IPS DF 6.9 (cell line): ENCODE measurements at places on chromosomes 11 and 22.

DNA sequence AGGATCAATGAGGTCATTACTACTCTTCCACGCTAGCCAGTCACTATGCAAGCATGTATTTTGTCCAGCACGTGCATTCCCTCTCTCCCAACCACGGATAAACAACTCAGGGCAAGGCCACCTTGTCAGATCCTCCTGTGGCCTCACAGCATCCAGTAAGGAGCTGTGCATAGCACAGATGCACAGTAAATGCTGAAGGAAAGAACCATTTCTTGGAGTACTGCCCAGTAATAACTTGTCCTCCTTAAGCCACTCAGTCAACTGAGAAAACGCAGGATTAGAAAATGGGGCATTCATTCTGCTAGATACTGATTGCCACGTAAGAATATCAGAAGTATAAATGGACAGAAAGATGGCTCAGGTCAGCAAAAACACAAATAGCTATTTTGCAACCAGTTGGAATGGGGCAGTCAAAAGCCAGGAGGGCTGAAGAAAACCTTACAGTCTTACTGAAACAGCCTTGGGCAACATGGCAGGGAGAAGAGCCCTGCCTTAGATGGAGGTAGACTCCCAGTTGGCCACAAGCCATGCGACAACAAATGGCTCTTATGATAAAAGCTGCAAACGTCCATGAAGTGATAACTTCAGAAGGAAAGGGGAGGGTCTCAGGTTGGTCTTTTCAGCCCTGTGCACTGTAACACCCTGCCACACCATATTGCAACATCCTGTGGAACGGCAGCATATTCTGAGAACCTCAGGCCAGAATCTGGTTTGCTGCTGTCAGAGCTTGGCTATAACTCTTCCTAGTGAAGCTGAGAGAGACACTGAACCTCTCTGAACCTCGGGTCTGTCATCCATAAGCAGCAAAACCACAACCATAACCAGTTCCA lies 23.0 kb downstream of the PC start:
- H3K27me3 ChIP-seq: no peaks in the 10 kb centered on the region
- no peak for DNase-seq
- no peak overlapping the region for H3K27ac ChIP-seq
- H3K4me1 ChIP-seq: 0 out of 2 replicates have a peak, but pooled peaks cover 2% of the 10 kb centered on the region

GRCh38 chr11:78958444-78958843 lies 383.8 kb upstream of the NARS2 start:
- no peak overlapping the region for H3K4me3 ChIP-seq
- no peaks in the 10 kb centered on the region; the same call in 1 of the 2 replicates for H3K4me1 ChIP-seq
- H3K27me3 ChIP-seq: no peaks in the 10 kb centered on the region
- H3K27ac ChIP-seq: no peak overlapping the region

GRCh38 chr11:6926208-6927029 lies at the start of gene ZNF215:
ZNF215 (plus strand) TSS chr11:6926426; CDS start chr11:6932273, 5,847 bp downstream.
- H3K36me3 ChIP-seq: no peaks in the 10 kb centered on the region
- peak within 1 kb of the TSS; percentile 53 for H3K4me3 ChIP-seq
- no peaks in the 10 kb centered on the region for H3K27me3 ChIP-seq
- peak; percentile 61 for DNase-seq
- no peaks in the 10 kb centered on the region; the same call in 1 of the 2 replicates for H3K4me1 ChIP-seq
- no peak within 1 kb of the TSS for H3K27ac ChIP-seq

GRCh38 chr11:62647609-62648005 lies 1.2 kb upstream of the GANAB start:
- peaks cover 15% of the 10 kb centered on the region for H3K36me3 ChIP-seq
- DNase-seq: no peak
- H3K4me1 ChIP-seq: no peaks in the 10 kb centered on the region
- H3K27ac ChIP-seq: no peak overlapping the region
- H3K27me3 ChIP-seq: no peaks in the 10 kb centered on the region

DNA sequence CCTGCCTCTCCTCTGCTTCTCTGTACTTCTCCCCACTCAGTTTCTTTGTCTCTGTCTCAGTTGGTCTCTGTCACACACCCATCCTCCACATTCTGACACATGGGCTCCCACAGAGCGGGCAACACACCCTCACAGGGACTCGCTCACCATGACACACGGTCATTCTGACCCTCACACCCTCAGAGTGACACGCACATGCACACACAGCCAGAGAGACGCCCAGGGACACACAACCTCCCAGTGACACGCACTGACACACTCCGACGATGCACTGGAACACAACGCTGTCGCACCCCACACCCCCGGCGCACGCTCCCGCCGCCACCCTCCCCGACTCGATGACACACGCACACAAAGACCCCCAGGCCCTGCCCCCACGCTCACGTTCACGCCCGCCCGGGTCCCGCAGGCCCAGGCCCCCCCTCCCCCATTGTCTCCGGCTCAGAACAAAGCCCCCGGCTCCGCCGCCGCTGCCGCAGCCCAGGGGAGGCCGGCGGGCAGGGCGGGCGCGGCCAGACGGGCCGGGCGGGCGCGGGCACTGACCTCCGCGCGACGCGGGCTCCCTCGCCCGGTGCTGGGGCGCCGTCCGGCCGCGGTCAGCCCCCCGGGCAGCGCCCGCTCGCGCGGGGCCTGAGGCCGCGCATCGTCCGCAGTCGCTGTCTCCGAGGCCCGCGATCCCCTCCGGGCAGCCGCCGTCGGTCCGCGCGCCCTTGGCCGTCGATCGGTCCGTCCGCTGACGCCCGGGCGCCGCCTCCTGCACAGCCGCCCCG lies 404 bp downstream of the DCHS1 start:
- no peaks in the 10 kb centered on the region; the same call in 1 of the 2 replicates for H3K36me3 ChIP-seq
- peaks cover 12% of the 10 kb centered on the region for H3K27me3 ChIP-seq
- peak overlapping the region; percentile 84 for H3K4me3 ChIP-seq
- peaks cover 4% of the 10 kb centered on the region; the same call in 1 of the 2 replicates for H3K4me1 ChIP-seq

DNA sequence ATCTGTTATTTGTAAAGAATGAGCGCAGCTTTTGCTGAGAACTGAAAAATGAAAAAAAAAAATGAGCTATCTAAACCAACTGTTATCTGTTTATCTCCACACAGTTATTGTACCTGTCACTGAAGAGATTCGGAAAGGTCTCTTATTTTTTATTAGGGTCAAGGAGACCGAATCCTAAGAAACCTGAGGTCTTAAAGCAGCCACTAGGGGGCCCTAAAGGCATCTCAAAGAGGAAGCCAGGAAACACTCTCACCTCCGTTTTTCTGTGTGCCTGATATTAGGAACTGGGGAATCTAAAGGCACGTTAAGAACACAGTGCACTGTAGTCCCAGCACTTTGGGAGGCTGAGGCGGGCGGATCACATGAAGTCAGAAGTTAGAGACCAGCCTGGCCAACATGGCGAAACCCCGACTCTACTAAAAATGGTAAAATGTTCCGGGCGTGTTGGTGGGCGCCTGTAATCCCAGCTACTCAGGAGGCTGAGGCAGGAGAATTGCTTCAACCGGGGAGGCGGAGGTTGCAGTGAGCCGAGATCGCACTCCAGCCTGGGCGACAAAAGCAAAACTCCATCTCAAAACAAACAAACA lies 3.5 kb upstream of the LARGE1 start:
- H3K4me3 ChIP-seq: no peak overlapping the region
- H3K36me3 ChIP-seq: no peaks in the 10 kb centered on the region
- DNase-seq: no peak
- H3K4me1 ChIP-seq: no peaks in the 10 kb centered on the region; the same call in 1 of the 2 replicates

GRCh38 chr11:46637546-46637945 lies 20.2 kb downstream of the ATG13 start:
- DNase-seq: no peak
- H3K4me3 ChIP-seq: no peak overlapping the region
- no peak overlapping the region for H3K27ac ChIP-seq
- no peaks in the 10 kb centered on the region for H3K4me1 ChIP-seq

DNA sequence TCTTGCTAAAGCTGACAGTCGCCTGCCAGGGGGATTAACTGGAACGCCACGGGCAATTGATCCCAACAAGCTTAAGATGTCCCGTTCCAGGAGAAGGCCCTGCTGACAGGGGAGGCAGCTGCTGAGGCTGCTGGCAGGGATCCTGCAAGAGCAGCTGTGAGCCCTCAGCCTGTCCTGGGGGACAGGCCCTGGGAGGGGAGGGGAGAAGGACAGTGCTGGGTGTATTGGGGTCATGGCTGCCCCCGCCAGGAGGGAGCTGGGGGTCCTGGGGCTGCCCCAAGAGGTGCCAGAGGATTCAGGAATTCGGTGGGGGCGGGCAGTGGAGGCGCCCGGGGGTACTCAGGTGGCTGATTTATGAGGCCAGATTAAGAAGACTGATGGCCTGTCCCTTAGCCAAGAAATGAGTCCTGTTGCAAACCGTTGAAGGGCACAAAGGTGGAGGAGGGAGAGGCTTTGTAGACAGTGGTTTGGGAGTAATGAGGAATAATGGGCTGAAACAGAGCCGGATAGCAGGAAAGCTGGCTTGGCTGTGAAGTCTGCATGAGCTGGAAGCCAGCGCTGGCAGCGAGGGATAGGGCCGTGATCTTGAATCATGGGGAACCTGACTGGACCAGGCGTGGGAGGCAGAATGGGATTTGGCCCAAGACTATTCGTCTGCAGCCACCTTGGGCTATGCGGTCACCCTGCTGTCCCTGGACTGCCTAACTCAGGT lies 133.5 kb downstream of the CACNA1I start:
- H3K27ac ChIP-seq: no peak overlapping the region
- no peaks in the 10 kb centered on the region for H3K36me3 ChIP-seq
- no peak overlapping the region for H3K4me3 ChIP-seq
- H3K27me3 ChIP-seq: no peaks in the 10 kb centered on the region

- peaks cover 8% of the 10 kb centered on the region; the same call in 1 of the 2 replicates for H3K36me3 ChIP-seq
- no peaks in the 10 kb centered on the region for H3K27me3 ChIP-seq
These were observed 102.9 kb downstream of the PPP6R3 start for GRCh38 chr11:68563454-68563853.

DNA sequence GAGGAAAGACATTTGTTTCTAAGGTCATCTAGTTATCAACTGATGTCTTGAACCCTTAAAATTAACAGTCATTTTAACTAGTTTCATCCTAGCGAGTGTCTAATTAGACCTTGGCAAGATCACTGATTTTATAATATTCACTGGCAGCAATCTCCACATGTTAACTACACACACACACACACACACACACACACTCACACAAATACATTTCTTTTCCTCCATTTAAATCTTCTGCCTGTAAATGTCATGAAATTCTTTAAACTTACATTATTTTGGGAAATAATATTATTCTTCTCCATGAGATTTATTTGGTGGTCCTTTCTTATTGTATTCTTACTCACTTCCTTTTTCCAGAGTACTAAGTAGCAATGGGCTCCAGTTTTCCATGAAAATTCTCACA lies 2.9 kb upstream of the IFTAP start:
- no peak overlapping the region for H3K4me3 ChIP-seq
- H3K27me3 ChIP-seq: no peaks in the 10 kb centered on the region
- H3K4me1 ChIP-seq: no peaks in the 10 kb centered on the region
- no peak overlapping the region for H3K27ac ChIP-seq
- no peaks in the 10 kb centered on the region for H3K36me3 ChIP-seq
- no peak for DNase-seq

GRCh38 chr11:720642-721246 lies 14.7 kb downstream of the EPS8L2 start:
- H3K36me3 ChIP-seq: no peaks in the 10 kb centered on the region
- H3K27ac ChIP-seq: no peak overlapping the region
- peak overlapping the region; percentile 1; the same call in 1 of the 2 replicates for H3K4me3 ChIP-seq
- H3K27me3 ChIP-seq: no peaks in the 10 kb centered on the region

DNA sequence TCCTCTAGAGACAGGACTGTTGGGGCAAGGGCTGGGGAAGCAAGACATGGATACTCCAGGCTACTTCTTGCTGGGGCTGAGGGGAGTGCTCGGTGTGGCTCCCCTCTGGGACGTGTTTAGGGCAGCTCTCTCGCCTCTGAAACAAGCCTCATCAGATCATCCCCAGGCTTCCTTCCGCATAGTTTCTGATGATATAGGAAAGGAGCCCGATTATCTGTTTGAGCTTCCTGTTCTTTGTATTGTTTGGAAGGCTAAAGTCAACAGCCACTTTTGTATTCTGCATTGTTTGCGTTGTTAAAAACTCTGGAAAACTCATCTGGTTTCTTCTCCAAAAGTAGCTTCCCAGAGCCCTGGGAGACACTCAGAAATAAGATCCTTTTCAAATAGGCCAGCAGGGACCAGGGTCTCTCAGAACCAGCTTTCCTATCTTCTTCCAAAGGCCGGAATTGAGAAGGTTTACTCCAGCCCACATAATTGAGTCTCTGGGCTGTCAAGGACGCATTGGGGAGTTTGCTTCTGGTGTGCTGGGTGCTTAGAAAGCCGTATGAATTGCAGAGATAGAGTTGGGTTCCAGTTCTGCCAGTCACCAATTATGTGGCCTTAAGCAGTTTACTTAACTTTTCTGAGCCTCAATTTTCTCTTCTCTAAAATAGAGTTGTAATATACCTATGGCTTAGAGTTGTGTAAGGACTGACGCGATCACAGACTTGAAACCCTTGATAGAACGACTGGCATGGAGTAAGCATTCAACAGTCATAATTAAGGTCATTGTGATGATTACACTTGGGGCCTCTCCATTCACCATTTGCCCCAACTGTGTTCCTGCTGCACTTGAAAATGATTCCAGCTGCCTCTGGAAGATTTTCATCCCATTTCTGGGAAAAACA lies 19.1 kb downstream of the CD44 start:
- no peaks in the 10 kb centered on the region for H3K4me1 ChIP-seq
- no peak for DNase-seq
- no peak overlapping the region for H3K27ac ChIP-seq
- no peaks in the 10 kb centered on the region for H3K27me3 ChIP-seq
- no peak overlapping the region for H3K4me3 ChIP-seq
- no peaks in the 10 kb centered on the region for H3K36me3 ChIP-seq

DNA sequence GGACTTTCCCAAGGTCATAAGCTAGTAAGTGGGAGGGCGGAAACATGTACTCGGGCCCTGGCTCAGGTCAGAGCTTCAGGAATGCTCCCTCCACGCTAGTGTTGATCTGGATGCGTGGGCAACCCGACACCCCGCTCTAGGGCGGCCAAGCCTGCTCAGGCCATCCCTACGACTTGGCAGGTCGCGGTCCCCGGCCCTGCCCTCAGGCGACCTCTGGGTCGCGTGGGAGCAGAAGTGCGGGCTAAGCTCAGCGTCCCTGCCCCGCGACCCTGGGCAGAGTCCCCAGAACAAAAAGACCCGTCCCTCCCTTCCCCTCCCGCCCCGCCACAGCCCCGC lies 781 bp upstream of the TEF start:
- H3K27ac ChIP-seq: no peak overlapping the region
- H3K4me3 ChIP-seq: peak overlapping the region; percentile 52; the same call in 1 of the 2 replicates
- H3K4me1 ChIP-seq: no peaks in the 10 kb centered on the region
- no peak for DNase-seq
- no peaks in the 10 kb centered on the region for H3K27me3 ChIP-seq

- no peaks in the 10 kb centered on the region for H3K27me3 ChIP-seq
- DNase-seq: no peak
- no peak overlapping the region for H3K4me3 ChIP-seq
These were observed 22.3 kb downstream of the PPFIBP2 start for GRCh38 chr11:7536100-7536499.

- no peaks in the 10 kb centered on the region for H3K36me3 ChIP-seq
- H3K4me3 ChIP-seq: no peak overlapping the region
- H3K27ac ChIP-seq: no peak overlapping the region
- peaks cover 2% of the 10 kb centered on the region; the same call in 1 of the 2 replicates for H3K4me1 ChIP-seq
- no peak for DNase-seq
These were observed 103.1 kb downstream of the MPPED2 start for GRCh38 chr11:30483056-30483455.
